Heart right ventricle (tissue), 16 donors: ENCODE measurements at places on chromosomes 2 and 18.

- peak; percentile 34 for DNase-seq
Observed at GRCh38 chr18:657311-658000, at the start of gene TYMS. TYMS (plus strand) TSS chr18:657653; CDS start chr18:657743, 90 bp downstream.

DNA sequence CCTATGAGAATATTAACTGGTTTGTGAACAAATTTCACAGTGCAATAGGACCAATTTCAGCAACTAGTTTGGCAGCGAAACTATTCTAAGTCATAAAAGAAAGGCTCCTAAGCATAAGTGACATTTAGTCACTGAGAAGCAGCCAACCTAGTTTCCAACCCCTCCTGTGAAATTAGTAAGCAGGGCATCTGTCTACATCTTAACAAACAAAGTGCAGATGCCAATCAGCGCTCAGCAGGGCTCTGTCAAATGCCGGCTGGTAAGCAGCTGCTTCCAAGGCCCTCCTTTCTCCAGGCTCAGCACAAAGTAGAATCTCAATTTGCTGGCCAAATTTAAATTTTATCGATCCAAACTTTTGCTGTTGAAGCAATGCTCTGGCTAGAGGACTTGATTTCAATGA lies 124.7 kb downstream of the ICOS start:
- DNase-seq, result no peak

- DNase-seq, result no peak
Observed at GRCh38 chr18:24319757-24320156, 77.9 kb downstream of the OSBPL1A start.

GRCh38 chr2:188813857-188814256 lies 160.3 kb upstream of the COL3A1 start:
- DNase-seq, result no peak

GRCh38 chr18:10442551-10442971 lies 11.9 kb upstream of the APCDD1 start:
- no peak for DNase-seq

GRCh38 chr2:166673986-166674385 lies 179.9 kb upstream of the SCN7A start:
- DNase-seq, result no peak

- DNase-seq, result no peak
Observed at GRCh38 chr18:31634331-31634713, 42.6 kb downstream of the TTR start.

- no peak for DNase-seq
Observed at GRCh38 chr2:144233317-144233716, 286.6 kb downstream of the ZEB2 start.

- DNase-seq, result no peak
Observed at GRCh38 chr2:142722086-142722485, 155.4 kb upstream of the KYNU start.

GRCh38 chr2:233312874-233313273 lies 5.3 kb downstream of the SAG start:
- no peak for DNase-seq

DNA sequence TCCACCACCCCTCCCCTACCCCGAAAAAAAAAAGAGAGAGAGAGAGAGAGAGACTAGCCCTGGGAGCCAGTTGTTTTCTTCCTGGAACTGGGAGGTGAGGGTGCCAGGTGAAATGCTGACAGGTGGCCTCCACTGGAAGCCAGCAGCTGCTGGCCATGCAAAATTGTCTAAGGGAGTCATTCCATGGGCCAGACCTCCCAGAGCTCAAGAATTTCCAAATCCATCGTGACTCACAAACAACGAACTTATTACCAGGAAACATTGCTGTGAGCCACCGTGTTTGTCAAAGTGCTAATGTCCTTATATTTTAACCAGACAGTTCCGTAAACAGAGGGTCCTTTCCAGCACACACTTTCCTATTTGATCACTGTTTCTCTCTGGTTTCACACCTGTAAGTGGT lies 68.5 kb upstream of the PID1 start:
- DNase-seq, result no peak

- DNase-seq, result no peak
Observed at GRCh38 chr2:121955426-121955825, 200.0 kb downstream of the TSN start.

DNA sequence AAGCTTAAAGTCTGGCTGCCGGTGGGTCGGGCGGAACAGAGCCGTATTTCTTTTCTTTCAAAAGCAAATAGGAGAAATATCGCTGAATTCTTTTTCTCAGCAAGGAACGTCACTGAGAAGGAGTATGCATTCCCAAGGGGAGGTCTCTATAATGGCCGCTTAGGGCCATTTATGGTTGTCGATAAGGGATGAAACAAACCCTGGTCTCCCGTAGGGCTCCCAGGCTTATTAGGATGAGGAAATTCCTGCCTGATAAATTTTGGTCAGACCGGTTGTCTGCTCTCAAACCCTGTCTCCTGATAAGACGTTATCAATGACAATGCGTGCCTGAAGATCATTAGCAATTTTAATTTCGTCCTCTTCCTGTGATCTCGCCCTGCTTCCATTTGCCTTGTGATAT lies 227.7 kb upstream of the ZEB2 start:
- DNase-seq, result no peak

- no peak for DNase-seq
Observed at GRCh38 chr2:57549642-57550102, 496.9 kb upstream of the VRK2 start.

- peak; percentile 41 for DNase-seq
Observed at GRCh38 chr2:226649871-226650660, 149.6 kb downstream of the IRS1 start.

GRCh38 chr2:159497256-159497655 lies 119.1 kb downstream of the BAZ2B start:
- DNase-seq, result peak; percentile 19

GRCh38 chr2:230410861-230411569 lies 5.0 kb upstream of the SP100 start:
- no peak for DNase-seq

DNA sequence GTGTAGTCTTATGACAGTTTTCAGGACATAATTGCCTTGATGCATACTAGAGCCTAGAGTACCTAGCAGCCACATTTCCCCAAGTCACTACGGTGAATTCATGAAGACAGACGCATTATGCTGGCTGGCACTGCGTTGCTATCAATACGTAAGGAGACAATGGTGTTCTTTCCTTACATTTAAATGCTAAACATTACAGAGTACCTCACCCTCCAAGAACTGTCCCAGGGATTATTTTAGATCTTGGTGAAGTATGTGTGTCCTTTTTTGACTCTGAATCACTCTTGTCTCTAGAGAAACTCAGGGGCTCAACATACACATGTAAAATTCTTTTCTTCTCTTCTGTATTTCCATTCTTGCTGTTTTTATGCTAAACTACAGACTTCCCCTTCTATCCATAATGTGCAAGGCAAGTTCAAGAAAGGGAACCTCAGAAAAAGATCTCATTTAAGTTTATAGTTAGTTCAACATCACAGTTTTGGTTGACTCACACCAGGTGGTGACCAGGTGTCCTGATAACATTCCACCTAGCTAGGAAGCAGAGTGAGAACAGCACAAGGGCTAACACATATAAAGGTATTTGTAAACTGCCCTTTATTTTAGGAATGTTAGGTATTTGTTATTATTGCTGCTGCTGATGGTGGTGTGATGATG lies 212.4 kb upstream of the HNRNPA3 start:
- no peak for DNase-seq

DNA sequence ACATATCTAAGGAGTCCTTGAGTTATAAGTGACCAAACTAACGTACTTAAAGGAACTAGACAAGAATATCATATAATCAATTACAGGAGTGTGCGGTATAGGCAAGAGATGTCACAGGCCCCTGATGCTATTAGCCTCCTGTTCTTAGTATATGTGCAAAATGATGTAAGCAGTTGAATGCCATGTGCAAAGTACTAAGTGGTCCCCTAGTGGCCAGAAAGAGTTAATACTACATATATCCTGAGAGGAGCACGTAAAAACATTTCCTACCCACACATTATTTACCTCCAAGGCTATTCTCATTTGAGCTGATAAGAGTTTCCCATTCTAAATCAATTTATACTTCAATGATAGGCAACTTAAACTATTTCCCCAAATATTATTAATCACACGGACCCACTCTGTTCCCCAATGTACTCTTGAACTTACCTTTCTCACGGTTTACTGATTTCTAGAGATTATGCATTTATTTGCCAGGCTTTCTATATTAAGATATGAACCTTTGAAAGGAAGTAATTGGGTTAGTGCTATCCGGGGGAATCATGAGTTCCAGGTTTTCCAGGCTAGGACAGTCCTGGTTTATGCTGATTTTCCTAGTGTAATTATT lies 158.0 kb upstream of the KLHL14 start:
- no peak for DNase-seq

DNA sequence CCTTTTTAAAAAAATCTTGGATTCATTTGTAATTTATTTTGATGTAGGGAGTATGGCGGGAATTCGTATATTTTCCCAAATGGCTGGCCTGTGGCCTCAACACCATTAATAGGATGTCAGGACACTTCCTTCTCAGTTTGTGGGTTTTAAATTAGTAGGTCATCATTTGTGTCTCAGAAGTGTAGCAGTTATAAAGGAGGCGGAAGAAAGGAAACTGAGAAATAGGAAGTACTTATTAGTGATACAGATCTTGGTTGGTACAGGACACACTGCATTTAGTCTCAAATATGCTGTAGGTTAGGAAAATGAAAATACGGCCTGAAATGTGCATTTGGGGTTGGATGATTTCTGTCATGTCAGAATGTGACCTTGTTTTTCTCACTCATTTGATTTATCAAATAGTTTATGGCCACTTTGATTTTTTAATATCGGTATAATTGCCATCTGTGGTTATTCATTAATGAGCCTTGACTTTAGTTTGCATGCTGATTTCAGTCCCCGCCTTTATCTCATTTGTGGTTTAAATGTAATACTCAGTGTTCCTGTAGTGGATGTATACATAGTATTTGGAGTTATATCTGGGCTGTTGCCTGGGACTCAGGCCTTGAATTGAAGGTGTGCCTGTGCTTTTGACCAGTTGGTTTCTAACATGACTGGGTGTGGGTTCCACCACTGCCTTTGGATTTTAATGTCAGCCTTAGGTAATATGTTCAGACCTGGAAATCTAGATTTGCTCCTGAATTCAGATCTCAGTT lies 31.4 kb downstream of the ZCCHC2 start:
- no peak for DNase-seq

- peak; percentile 36 for DNase-seq
Observed at GRCh38 chr18:11955239-11956029, 25.9 kb upstream of the IMPA2 start.

DNA sequence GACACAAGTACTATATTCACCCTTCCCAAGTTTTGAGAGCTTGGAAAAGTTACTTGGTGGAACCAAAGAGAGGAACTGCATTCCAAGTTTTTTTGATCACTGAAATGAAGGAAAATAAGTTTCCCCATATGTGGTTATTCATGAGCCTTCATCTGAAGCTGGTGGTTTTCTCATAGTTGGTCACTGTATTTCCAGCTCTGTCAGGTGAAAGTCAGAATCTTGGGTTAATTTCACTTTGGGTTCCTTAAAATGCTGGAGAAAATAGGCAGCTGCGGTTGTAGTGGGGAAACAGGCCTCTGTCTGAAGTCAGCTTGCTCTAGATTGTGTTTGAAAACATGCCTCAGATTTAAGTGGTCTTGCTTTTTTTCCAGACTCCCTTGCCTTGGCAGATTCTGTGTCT lies 200.5 kb downstream of the HRH4 start:
- no peak for DNase-seq

DNA sequence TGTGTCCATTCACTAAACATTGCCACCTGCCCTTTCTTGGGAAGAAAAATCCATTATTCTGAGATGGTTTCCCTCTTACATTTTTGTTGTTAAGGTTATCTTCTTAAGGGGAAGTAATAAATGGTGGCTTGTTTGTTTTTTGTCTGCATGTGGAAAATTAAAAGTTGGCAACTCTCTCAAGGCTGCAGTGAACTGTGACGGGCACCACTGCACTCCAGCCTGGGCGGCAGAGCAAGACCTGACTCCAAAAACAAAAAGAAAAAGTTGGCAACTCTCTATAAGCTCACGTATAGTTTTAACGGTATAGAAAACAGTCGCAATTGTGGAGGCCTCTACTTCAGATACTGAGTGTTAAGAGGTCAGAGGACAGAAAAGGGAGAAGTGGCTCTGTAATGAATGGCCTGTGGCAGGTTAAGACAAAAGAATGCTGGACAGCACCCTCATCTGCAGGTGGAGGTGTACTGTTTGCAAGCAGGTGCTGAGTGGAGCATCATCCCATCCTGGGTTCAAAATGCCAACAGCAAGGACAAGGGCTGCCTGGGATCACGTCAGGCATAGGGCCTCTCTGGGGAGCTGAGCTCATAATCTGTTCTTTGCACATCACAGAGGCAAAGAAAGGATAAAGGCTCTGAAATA lies 16.7 kb downstream of the L3MBTL4 start:
- DNase-seq, result no peak
